ENCODE measurements at places on chromosomes 11 and 22.

- no peak for DNase-seq
These were observed 100.0 kb upstream of the B3GAT1 start for GRCh38 chr11:134512061-134512460.

GRCh38 chr11:61256710-61257482 lies 15.9 kb downstream of the PGA5 start:
- DNase-seq, result no peak

GRCh38 chr11:111819829-111820237 lies 51.5 kb downstream of the ALG9 start:
- peak; percentile 93 for DNase-seq

GRCh38 chr22:19644314-19645223 lies 69.7 kb upstream of the SEPTIN5 start:
- DNase-seq, result no peak

DNA sequence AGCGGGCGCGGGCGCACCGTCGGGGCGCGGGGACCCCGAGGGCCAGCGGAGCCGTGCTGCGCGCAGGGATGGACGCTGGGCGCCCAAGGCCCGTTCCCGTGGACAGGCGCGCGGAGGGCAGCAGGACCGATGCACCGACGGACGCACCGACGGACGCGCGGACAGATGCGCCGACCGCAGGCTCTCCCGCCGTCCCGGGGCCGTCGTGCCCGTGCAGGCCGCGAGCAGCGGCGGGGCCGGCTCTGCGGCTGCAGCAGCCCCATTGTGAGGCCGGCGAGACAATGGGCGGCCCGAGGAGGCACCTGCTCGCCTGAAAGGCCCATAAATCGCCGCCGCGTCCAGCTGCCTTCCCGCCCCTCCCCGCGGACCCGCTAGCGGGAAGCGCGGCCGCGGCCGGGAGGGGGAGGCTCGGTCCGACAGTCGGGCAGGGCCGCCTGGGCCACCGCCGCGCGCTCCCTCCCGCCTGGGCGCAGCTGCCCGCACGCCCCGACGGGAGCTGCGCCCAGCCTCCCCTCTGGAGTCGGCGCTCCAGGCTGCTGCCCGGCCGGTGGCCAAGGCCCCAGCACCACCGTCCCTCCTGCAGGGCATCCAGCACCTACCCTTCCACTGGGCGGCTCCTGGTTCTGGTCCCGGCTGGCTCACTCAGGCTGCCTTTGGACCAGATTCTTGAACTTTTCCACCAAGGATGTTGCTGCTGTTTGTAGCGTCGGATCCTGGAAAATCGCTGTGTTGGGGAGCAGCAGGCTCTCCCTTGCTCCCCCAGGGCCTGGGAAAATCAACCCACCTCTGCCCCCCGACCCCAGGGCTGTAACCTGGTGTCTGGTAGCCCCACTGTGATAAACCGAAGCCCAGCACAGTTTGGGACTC lies 15.8 kb downstream of the CDKN1C start:
- no peak for DNase-seq

GRCh38 chr11:74860743-74861142 lies 88.1 kb downstream of the XRRA1 start:
- DNase-seq, result no peak

GRCh38 chr11:58905721-58906547 lies 33.4 kb upstream of the GLYATL1 start:
- peak; percentile 86 for DNase-seq

DNA sequence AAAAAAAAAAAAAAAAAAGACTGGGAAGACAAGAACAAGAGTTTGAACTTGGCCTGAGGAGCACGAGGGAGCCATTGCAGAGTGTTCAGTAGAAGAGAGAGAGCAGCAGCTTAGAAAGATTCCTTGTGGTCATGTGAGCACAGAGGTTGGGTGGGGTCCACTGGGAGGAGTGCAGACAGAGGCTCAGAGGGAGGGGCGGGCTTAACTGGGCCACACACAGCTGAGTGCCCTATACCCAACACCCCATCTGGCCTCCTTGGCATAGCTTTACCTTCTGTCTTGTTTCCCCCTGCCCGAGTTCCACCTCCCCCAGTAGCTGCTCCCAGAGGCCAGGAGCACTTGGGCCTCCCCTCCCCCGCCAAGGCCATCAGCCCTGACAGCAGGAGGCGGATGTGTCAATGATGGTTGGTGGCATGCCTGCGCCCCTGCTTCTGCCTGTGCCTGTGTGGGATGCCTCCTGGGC lies 12.1 kb downstream of the C11orf86 start:
- no peak for DNase-seq

DNA sequence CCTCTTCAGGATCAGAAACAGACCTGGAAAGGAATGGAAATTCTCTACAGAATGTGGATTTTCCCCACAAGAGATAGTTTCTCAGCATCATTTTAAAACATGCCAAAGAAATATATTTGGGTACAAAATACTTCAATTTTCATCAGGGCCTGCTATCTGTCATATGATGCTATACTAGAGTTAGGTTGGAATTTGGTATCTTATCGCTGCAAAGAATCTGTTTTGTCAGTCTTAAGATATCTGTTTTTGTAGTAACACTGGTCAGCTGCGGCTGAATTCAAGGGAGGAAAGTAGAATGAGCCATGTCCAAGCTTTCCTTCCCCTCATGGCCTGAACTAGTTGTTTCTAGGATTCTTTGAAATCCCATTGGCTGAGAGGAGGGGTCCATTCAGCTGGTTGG lies 806.4 kb downstream of the KCNA4 start:
- DNase-seq, result no peak

- no peak for DNase-seq
These were observed 23.7 kb downstream of the HTR3B start for GRCh38 chr11:113928311-113928710.

- no peak for DNase-seq
These were observed 8.1 kb downstream of the ZFP91 start for GRCh38 chr11:58586998-58587397.

GRCh38 chr22:27616033-27616432 lies 185.5 kb downstream of the MN1 start:
- no peak for DNase-seq

DNA sequence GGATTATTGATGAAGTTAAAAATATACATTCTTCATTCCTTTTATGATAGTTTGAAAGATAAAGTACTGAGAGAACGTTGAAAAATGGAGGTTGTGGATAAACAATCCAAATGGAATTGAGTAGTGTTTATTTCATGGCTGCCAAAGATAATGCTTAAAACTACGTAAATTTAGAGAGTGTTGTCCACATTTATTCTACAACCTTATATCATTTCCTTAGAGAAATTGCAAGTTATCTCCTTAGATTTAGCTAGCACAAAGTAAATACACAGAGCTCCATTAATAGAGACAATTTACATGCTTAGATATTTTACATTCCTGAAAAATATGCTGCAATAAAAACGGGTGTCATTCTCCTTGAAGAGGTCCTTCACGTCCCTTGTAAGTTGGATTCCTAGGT lies 146.5 kb upstream of the CCDC179 start:
- no peak for DNase-seq

All from skin of body (tissue), 3 donors.